ENCODE measurements at places on chromosomes 2 and 18. TPM values are rescaled to one million over a fixed set of nuclear protein-coding genes. Genes with fewer than 3 reads are reported as not detected.

DNA sequence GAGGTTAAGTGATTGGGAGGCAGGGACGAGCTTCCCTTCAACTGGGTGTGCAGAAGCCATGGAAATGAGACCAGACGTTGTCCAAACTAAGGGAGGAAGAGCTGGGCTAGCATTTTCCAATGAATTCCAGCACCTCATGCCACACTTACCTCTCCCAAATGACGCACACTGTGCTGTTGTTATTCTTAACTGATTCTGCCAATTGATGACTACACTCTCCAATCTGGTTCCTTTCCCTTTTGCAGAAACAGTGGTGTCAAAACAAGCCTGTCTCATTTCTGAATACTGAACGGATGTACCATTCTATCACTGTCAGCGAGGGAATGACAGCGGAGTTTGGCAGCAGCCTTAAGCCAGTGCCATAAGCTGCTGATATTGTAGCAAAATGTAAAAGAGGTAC is 380.5 kb upstream of the HNRNPA3 start:
- DNase-seq, result no peak

PIEZO2 gene
- 7.2 TPM for total RNA-seq

DNA sequence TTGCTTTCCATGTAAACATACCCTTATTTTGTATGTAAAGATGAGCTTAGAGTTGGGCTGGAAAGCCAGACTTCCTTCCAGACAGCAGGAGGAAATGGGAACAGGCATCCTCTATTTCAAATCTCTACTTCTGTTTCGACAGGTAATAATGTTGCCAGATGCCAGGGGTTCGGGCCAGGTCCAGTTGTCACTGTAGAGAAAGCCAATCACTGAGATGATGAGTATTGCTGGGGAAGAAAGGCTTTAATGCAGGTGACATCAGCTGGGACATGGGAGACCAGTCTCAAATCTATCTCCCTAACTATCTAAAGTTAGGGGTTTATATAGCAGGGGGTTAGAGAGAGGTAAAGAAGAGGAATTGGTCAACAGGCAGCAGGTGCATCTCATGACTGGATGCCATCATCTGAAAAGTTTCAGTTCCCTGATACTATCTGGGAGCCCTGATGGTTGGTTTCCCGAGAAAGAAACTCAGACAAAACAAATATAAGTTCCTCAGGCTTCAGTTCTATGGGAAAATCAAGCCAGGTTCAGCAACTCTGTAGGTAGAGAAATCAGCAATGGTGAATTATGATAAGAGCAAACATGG is 9.3 kb upstream of the MTCL1 start:
- no peak for DNase-seq

DNA sequence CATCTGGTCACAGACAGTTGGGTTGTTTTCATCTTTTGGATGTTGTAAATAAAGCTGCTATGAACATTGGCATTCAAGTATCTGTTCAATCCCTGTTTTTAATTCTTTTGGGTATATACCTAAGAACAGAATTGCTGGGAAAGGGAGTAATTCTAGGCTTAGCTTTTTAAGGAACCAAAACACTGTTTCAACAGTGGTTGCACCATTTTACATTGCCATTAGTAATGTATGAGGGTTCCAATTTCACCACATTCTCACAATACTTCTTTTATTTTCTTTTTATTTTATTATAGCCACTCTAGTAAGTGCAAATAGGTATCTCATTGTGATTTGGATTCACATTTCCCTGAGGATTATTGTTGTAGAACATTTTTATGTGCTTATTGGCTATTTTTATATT is 108.9 kb upstream of the GLS start:
- no peak for DNase-seq

GRCh38 chr2:143686585-143687164 is 557.5 kb downstream of the ARHGAP15 start:
- DNase-seq, result no peak

GRCh38 chr2:15300624-15301573 is 260.2 kb downstream of the NBAS start:
- no peak for DNase-seq

NAT8 gene
- total RNA-seq, result 10.7 TPM

CLHC1 gene
- total RNA-seq, result 3.8 TPM

PROC gene
- 376 TPM for total RNA-seq

- no peak for DNase-seq
Observed at GRCh38 chr2:141439524-141439923, 691.3 kb downstream of the LRP1B start.

DNA sequence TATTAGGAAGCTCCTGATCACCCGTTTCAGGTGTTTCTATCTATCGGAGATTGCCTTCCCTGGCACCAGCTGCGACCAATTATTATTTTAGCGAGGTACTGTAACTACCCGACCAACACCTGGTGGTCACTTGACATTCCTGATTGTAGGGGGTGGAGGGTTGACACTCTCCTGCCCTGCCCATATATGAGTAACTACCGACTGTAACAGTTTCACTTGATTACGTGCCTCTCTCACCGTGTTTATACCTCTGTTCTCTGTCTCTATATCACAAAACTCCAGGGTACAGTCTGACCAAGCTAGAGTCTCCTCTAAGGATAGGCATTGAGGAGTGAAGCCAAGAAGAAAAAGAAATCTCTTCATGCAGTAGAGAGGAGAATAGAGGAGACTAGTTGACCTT is 268.0 kb upstream of the LRATD1 start:
- no peak for DNase-seq

NEU2 gene
- not detected for total RNA-seq

- no peak for DNase-seq
Observed at GRCh38 chr2:112658839-112659667, 13.3 kb downstream of the SLC20A1 start.

GRCh38 chr2:75592030-75592429 is 31.3 kb upstream of the EVA1A start:
- DNase-seq, result no peak

TM4SF20 gene
- not detected for total RNA-seq

DNA sequence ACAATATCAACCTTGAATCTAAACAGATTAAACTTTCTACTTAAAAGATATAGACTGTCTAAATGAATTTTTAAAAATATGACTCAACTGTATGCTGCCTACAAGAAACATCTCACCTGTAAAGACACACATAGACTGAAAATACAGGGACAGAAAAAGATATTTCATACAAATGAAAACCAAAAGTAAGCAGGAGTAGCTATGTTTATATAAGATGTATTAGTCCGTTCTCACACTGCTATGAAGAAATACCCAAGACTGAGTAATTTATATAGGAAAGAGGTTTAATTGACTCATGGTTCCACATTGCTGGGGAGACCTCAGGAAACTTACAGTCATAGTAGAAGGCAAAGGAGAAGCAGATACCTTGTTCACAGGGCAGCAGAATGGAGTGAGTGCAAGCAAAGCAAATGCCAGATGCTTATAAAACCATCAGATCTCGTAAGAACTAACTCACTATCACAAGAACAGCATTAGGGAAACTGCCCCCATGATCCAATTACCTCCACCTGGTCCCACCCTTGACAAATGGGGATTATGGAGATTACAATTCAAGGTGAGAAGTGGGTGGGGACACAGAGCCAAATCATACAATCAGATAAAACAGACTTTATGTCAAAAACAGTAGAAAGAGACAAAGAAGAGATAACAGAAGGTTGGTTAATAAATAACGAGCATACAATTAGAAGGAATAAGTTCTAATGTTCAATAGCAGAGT is 214.4 kb upstream of the SLC39A10 start:
- DNase-seq, result no peak

SPATA3 gene
- total RNA-seq, result not detected

- no peak for DNase-seq
Observed at GRCh38 chr2:80149991-80150390, 154.6 kb downstream of the LRRTM1 start.

Measured in liver (tissue), 10 donors.